ENCODE measurements at places on chromosomes 2 and 18. TPM values are rescaled to one million over a fixed set of nuclear protein-coding genes. Genes with fewer than 3 reads are reported as not detected.

GALNT3 gene
- not detected for total RNA-seq

ZBTB7C gene
- total RNA-seq, result not detected

CD207 gene
- total RNA-seq, result not detected

HOXD4 gene
- total RNA-seq, result not detected

LYG2 gene
- not detected for total RNA-seq

RBM44 gene
- not detected for total RNA-seq

DSC3 gene
- total RNA-seq, result 12.2 TPM

TRIM54 gene
- total RNA-seq, result not detected

ZAP70 gene
- total RNA-seq, result not detected

RGPD8 gene
- total RNA-seq, result 3.6 TPM

ASXL3 gene
- total RNA-seq, result not detected
